T-helper 22 cell (primary cell): ENCODE measurements at places on chromosomes 5 and 9.

- no peak for DNase-seq
Measured at GRCh38 chr9:96008502-96009222, 133.2 kb downstream of the ERCC6L2 start.

GRCh38 chr5:161201558-161201957, 345.0 kb downstream of the GABRB2 start:
- no peak for DNase-seq

GRCh38 chr5:176525677-176526076, 11.5 kb downstream of the RNF44 start:
- DNase-seq, result no peak

GRCh38 chr9:1554081-1555035, 460.8 kb upstream of the SMARCA2 start:
- no peak for DNase-seq

DNA sequence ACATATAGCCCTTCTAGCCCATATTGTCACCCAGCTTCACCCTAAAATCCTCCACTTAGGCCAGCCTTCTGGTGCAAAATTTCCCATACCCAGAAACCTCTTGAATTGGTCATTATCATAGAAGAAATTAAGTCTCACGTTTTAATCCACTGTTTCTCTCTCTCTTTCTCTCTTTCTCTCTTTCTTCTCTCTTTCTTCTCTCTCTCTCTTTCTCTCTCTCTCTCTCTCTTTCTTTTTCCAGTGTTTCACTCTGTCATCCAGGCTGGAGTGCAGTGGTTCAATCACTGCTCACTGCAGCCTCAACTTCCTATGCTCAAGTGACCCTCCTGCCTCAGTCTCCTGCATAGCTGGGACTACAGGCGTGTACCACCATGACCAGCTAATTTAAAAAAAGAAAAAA, 363.4 kb downstream of the TMEM167A start:
- no peak for DNase-seq

- no peak for DNase-seq
Measured at GRCh38 chr5:139178589-139178917, 19.6 kb downstream of the SIL1 start.

DNA sequence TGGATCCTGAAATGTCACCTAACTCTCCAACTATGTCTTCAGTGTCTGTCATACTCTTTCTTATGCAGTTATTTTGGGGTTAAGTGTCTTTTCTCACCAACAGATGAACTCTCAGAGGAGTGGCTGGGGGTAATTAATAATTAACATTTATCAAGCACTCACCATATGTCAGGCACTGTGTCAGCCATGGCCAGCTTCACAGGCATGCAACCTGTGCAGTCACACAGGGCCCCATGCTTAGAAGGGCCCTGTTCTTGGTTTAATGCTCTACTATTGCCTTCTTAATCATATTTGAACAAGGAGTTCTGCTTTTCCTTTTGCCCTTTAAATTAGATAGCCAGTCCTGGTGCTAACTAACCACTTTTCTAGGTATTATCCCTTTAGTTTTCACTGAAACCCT, 3.4 kb upstream of the GRPEL2 start:
- DNase-seq, result no peak

DNA sequence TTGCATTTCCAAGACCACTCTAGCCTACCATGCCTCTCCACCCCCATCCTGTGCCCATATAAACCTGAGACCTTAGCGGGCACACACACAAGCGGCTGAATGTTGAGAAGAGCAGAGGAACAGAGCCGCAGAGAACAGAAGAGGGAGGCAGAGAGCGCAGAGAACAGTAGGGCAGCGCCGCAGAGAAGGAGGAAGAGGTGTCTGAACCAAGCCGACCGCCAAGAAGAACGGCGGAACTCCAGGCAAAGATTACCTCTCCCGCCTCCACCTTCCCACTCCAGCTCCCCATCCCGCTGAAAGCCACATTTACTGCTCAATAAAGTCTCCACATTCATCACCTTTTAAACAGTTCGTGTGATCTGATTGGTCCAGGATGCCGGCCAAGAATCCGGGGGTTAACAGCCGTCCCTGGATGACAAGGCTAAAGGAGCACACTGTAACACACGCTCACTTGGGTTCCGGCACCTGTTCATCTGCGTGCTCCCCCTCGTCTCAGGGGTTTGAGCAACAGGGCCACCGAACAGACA, 33.2 kb downstream of the GRIN3A start:
- no peak for DNase-seq

DNA sequence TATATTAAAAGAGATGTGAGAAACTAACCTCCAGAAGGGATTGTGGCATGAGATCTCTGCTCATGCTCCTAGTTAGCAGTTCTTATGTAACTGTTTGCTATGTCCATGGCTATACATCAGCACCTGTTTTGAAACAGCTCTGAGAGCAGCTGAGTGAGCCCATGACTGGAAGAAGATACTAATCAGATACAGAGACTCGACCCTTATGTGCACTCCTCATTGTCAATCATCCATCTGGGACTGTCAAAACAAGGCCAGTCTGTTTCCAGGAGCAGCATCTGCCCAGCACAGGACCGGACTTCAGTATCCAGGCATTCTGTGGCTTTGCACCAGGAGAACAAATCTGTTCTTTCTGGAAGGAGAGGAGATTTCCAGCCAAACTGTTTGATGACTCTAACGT, 77.7 kb downstream of the EFNA5 start:
- DNase-seq, result no peak

DNA sequence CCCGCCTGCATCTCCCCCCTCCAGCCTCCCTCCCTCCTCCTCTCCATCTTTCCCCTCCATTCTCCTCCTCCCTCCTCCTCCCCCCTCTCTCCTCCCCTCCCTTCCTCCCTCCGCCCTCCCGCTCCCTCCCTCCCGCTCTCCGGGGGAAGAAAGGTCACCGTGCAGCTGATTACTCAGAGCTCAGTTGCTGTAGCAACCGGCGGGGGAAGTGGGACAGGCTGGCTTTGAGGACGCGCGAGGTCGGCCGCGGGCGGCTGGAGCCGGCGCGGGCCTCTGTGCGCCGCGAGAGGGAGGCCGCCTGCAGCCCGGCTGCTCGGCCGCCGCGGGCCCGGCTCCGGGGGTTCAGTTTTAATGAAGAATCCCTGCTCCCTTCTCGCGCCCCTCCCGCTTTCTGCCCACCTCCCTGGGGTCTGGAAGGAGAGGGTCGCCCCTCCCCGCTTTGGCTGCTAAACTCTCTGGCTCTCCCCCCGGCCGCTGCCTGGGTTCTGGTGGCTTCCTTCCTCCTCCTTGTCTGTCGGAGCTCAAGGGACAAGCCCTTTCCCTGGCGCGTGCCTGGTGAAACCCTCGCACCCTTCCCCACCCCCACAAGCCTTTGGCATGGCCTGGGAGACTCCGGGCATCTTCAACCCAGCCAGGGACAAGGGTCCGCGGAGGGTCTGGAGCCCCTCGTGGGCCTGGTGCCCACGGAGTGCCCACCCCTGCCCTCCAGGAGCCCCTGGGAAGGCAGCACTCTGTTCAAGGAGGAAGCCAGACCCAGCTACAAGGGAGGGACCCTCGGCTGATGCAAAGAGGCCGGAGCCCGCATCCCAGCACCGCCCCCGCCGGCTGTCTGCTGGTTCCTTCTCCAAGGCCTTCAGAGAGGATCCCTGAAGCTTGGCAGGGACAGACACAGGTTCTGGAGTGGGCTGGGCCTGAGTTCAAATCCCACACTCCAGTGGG, 160.3 kb downstream of the C9orf50 start:
- DNase-seq, result peak; percentile 87

DNA sequence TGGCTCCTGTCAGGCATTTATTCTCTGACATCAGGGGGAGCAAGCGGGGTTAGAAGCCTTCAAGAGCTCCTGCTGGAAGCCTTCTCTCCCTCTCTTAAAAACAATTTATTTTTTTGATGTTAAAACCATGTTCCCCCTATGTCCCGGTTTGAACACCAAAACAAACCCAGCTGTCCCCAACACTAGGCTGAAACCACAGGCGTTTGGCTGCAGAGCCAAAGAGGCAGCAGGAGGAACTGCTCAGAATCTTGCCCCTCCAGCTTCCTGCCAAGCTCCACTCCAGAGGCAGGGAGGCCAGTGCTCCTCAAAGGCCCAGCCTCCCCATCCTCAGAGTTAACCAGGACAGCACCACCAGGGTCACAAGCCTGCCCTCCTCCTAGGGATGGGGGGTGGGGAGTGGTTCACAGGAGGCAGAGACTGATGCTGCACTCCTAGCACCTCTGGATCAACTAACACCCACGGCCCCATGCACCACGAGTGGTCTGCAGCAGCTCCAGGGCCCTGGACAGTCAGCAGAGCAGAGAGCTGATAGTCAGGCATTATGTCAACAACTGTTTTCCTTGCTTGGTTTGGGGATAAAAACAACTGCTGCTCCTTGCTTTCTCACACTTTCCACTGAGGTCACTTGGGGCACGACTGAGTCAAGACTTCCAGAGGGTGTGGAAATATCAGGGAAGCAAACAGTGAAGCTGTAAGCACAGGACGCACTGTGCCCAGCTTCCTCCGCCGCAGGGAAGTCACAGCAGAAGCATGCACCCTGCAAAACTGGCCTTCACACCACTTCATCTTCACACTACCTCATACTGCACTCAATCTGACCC, 96.5 kb upstream of the ADRA1B start:
- no peak for DNase-seq

- no peak for DNase-seq
Measured at GRCh38 chr5:131570757-131571156, 64.3 kb downstream of the RAPGEF6 start.

DNA sequence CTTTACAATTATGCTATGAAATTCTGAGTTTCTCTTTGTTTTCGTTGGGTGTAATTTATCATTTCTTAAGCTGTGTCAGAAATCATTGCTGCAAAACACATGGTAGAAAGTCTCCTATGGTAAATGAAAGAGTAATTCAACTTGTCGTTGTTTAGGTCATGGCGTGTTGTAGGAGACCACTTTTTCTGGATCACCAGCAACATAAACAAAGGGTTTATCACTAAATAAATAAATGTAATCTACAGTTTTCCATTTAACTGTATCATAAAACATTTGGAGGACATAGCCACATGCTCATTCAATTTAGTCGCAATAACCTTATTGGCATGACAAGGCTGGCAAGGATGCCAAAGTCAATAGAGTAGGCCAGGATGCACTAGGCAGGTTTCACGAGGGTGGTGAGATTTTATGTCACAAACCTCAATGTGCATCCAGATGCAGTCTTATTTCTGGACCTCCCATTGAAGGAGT, 154.4 kb upstream of the ERCC6L2 start:
- DNase-seq, result no peak

DNA sequence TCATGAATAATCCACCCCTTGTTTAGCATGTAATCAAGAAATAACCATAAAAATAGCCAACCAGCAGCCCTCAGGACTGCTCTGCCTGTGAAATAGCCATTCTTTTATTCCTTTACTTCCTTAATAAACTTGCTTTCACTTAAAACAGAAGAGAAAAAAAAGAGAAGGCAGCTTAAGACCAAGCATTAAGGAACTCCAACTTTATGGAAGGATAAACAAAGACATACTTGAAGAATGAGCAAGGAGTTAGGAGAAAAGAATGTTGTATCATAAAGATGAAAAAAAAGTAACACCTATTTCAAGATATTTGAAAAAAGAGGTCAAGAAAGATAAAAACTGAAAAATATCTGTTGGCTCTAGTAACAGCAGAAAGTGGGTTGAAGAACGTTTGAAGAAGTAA, 107.6 kb downstream of the RNF180 start:
- DNase-seq, result no peak

- no peak for DNase-seq
Measured at GRCh38 chr5:77029376-77029885, 773 bp upstream of the AGGF1 start.

DNA sequence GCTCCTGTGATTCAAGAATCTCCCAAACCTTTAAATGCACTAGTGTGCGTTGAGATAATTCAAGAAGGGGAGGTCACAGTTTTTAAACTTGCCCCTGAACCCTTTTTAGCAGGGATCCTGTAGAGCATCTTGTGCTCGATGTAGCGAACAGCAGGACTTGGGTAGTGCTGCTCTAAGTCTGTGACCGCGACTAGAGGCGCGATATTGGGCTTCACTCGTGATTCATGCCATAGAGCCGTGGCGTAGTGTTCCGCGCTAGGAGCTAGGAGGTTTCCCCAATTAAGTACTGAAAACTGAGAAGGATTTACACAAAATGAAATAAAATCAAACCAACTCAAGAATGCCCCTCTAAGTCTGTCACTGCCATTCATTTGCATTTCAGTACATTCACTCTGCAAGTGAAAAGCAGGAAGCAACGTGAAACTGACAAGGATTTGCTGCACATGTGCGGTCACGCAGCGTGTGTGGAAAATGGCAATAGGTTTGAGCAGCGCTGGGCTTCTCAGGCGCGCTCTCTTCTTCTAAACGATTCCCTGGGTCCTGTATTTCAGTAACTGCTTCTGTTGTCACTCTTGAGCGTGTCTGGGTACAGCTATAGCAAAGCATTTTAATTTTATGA, 1135.9 kb upstream of the WWC1 start:
- DNase-seq, result no peak

DNA sequence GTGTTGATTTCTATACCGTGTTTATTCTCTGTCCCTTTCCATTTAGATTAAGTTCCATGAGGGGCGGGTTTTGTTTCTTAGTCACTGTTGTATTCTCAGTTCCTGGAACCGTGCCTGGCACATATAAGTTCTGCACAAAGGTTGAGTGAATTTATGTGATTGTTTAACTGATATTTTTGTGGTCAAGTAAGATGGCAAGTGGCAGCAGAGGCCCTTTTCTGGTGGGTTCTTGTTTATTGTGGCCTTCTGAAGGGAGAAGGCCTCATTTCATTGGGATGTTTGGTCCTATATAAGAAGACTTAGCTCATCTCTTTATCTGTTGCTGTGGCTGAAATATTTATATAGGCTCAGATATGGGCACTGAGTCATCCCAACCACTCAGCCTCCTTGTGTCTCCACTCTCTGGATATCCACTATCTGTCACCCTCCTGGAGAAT, 262.5 kb downstream of the PSAT1 start:
- no peak for DNase-seq

DNA sequence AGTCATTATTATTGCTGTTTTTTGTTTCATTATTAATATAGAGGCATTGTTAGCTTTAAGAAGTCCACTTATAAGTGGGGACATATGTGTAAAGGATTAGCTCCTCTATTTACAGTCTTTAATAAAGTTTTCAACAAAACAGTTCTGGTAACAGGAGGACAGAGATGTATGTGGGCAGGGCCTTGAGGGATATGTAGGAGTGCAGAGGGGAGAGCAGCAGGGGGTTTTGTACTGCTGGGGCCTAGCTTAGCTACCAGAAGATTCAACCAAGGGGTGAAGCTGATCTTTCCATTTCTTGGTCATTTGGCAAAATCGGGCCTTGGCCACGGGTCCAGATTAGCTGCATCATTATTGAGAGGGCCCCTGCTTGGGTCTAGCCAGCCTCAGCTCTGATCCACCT, 89.9 kb downstream of the PPARGC1B start:
- no peak for DNase-seq
